ENCODE measurements at places on chromosomes 4 and X.
A peak's percentile ranks its signal among the peaks of the same experiment; 100 is the strongest.

DNA sequence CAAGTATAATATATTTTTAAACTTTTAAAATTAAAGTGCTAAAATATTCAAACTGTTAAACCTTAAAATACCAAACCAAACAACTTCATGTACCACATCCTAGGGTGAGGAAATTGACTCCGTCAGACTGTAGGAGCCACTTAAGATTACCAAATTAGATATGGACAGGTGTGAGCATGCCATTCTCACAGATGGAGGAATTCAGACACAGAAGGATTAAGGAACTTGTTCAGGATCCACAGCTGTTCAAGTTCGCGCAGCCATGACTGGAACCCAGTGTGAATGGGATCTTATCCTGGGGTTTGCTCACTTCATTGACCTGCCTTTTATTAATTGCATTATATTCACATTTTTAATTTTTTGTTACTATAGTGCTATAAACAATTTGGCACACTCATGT lies 224.9 kb upstream of the PCDH7 start:
- no peak for DNase-seq

DNA sequence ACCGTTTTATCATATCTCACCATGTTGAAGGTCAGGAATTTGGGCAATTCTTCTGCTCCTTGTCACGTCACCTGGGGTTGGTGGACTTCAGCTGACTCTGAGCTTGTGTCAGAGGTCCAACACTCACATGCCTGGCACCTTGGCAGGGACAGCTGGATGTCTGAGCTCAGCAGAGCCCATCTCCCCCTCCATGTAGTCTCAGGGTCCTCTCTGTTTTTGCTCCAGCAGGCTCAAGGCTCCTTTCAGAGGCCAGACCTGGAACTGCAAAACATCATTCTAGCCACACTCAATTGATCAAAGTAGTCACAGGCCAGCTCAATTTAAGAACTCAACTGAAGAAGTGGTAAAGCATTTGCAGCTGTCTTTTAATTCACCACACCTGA lies 45.4 kb downstream of the EDNRA start:
- no peak for DNase-seq

DNA sequence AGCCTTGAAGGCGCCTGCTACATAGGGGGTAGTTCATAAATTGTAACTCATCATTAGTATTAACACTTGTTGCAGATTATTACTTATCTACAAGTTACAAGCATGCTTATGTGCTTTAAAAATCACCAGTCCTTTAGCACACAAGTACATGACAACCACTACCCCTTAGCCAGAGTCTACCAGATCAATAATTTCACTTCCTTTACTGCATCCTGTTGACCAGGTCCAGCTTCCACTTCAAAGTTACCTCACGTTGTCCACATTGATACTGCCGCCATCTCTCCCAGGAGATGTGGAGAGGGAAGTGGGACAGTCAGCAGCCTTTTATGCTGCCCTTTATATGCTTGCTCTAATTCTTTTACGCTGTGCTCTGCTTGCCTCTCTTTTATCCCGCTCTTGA lies 231.3 kb upstream of the CXXC4 start:
- no peak for DNase-seq

DNA sequence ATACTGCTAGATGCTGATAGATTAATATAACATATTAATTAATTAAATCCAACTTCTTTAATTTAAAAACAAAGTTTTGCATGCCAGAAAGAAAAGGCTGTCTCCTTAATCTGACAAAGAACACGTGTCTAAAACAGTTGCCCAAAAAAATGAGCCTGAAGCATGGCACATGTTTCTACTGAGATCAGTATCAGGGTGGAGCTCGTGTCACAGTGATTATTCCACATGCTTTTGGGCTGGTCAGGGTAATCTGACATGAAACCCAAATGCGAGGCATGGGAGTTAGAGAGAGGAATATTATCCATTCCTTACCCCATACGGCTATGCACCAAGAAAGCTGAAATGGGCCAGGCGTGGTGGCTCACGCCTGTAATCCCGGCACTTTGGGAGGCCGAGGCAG lies 79.4 kb upstream of the ADRA2C start:
- no peak for DNase-seq

DNA sequence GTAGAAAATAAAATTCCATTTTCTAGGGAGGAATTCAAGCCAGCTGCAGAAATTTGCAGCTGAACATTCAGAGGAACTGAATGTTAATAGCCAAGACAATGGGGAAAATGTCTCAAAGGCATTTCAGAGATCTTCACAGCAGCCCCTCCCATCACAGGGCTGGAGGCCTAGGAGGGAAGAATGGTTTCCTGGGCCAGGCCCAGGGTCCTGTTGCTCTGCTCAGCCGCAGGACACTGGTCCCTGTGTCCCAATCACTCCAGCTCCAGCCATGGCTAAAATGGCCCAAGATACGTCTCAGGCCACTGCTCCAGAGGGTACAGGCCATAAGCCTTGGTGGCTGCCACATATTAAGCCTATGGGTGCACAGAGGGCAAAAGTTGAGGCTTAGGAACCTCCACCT lies 20.4 kb downstream of the FAM13A start:
- DNase-seq: no peak

GRCh38 chrX:72366178-72366577 lies 60.5 kb upstream of the CITED1 start:
- no peak for DNase-seq

- DNase-seq: no peak
Measured at GRCh38 chr4:8710946-8711345, 118.4 kb downstream of the CPZ start.

- DNase-seq: no peak
Measured at GRCh38 chr4:95528388-95528948, 20.3 kb downstream of the UNC5C start.

GRCh38 chrX:9824554-9824953 lies 38.3 kb downstream of the SHROOM2 start:
- DNase-seq: no peak

- DNase-seq: no peak
Measured at GRCh38 chr4:186666750-186667149, 56.9 kb downstream of the FAT1 start.

- DNase-seq: no peak
Measured at GRCh38 chr4:40349561-40350198, 14.5 kb downstream of the CHRNA9 start.

DNA sequence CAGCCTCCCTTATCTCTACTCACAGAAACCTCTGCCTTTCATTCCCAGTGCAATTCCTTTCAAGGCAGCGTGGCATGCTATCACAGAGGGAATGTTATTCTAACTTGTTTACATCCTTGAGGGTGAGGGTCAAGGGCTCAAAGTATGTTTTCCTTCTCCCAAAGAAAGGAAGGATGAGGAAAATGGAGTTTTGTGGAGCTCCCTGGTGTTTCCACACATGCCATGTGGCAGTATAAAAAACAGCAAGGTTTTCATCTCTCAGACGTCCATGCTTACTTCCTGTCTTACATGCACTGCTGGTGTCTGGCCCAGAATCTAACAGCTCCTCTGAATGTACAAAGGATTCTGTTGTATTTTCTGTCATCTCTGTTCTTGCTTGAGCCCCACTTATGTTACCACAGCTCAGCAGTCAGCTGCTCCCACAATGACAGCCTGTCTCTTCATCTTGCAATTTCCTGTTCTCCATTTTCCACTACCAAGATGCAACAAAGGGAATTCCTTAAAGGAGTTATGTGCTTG lies 128.0 kb downstream of the SNCA start:
- DNase-seq: no peak

DNA sequence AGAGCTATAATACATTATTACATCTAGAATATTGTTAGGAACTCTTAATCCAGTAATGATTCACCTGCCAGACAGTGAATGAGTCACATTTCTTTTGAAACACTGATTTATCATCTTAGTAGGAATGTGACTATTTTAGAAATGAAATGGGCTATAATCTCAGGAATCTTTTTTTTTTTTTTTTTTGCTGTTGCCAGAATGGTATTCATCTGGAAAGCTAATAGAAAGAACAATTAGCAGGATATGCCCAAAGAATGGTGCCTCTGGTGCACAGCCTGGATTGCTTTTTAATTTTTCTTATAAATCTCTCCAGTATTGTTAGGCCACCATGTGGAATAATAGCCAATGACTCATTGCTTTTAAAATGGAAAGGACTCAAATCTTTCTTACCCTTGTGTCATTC lies 181.1 kb upstream of the SMIM31 start:
- no peak for DNase-seq

DNA sequence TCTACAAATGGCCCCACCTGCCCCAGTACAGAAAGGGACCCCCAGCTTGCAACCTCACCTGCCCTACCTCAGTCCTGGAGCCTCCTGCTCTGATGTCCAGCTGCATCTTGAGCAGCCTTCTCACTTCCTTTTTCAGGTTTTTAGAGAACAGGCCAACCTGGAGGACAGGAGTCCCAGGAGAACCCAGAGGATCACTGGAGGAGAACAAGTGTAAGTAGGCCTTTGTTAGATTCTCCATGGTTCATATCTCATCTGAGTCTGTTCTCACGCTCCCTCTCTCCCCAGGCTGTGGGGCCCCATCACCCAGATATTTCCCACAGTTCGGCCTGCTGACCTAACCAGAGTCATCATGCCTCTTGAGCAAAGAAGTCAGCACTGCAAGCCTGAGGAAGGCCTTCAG lies 3.6 kb downstream of the MAGEA11 start:
- no peak for DNase-seq

DNA sequence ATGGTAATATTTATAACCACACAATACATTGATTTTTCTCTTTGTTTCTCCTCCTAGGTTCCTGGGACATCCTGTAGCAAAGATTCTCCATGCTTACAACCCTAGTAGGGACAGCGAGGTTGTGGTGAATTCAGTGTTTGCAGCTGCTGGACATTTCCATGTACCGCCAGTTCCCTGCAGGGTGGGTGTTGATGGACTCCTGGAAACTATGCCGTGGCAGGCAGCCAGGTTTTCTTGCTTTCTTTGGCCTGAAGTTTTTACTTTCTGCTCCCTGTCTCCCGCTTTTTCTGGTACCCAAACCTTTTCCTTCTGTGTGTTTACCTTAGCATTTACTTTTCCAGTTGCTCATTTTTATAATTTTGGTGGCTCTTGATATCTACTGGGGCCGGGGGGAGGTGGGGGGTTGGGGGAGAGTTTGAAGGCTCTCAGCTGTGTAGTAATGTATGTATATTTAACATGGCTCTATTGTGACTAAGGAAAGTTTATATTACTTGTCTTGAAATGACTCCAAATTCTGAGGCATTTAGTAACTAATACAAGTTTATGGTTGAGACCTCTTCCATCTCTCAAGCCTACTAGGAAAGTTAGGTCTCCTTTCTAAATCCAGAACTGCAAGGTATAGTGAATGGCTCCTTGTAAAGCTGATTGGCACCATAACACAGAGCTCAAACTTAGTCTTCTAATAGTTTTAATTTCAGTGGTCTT lies 89.7 kb downstream of the TMEM131L start:
- no peak for DNase-seq

DNA sequence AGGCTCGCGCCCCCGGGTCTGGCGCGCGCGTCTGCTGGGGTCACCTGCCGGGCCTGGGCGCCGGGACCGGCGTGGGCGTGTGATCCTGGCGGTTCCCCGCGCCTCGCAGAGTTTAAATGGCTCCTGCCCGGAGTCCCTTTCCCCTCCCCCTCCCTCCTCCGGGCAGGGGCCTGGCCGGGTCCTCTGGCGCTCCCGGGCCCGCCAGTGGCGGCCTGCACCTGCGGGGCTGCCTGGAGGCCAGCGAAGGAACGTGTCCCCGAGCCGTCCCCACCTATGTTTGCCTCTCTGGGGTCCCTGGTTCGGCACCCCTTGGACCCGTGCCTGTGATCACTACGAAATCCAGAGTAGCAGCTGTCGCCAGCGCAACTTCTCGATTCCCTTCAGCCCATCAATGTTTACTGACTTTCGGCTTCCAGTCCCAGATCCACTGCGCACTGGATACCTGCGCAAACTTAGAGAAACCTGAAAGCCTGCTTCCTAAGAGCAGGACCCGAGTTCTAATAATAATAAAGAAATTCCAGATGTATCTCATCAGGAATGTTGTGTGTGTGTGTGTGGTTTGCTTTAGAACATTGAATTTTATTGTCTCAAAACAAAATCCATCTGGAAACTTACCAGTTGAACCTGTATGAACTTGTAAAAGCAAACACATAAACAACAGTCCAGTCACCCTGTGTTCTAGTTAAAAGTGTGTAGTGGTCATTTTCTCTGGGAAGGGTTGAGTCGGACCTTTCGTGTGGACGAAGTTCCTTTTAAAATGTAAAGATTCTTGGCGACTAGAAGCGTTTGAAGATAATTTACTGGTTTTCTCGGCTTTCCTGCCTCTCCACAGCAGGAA lies 788 bp downstream of the SHROOM2 start:
- DNase-seq: peak; percentile 80

- DNase-seq: no peak
Measured at GRCh38 chr4:1031956-1032795, 20.8 kb downstream of the FGFRL1 start.

GRCh38 chrX:38004046-38004445 lies 2.3 kb upstream of the SYTL5 start:
- DNase-seq: no peak

GRCh38 chrX:136779346-136779781 lies 1.4 kb downstream of the ARHGEF6 start:
- no peak for DNase-seq

DNA sequence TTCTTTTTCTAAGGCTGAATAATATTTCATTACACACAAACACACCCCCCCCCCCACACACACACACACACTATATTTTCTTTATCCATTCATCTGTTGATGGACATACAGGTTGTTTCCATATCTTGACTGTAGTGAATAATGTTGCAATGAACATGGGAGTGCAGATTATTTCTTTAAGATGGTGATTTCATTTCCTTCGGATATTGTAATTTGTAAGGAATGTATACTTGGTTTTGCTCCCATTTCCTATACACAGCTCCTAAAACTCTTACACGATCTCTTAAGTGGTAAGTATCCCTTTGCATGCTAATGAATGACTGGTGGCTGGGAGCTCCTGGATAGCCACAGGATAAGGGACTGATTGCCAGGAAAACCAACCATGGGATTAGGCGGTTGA lies 14.7 kb upstream of the RBMXL3 start:
- no peak for DNase-seq
